Esophagus muscularis mucosa (tissue), 4 donors: ENCODE measurements at places on chromosomes 4 and X.
A peak's percentile ranks its signal among the peaks of the same experiment; 100 is the strongest.

GRCh38 chr4:142846108-142846728, at the start of gene INPP4B:
Gene INPP4B (minus strand): TSS chr4:142846301.
- DNase-seq: no peak

- no peak for DNase-seq
Measured at GRCh38 chrX:9862525-9862924, 76.3 kb downstream of the SHROOM2 start.

DNA sequence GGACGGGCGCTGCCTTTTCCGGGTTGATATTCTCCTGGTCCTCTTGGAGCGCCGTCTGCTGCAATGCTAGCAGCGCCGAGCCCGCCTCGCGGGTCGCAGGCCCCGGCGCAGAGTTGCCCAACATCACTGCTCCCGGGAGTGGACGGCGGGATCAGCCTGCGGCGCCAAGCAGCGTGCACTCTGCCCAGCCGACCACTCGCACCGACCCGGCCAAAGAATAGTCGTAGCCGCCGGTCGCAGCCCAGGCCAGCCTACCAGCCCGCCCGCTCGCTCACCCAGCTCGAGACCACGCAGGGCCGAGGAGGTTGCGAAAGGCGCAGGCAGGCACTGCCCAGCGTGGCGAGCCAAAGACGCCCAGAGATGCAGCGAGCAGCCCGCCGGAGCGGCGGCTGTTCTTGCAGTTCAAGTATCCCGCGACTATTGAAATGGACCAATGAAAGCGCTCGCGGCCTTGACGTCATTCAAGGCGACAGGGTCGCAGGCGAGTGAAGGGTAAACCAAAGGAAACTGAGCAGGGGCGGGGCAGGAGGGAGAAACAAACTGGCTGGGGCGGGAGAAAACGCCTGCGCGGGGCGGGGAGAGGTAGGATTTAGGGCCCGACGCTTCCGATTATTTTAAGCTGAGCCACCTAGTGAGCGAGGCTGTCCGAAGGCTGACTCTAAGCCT, at the start of gene CCNA2:
Gene CCNA2 (minus strand): TSS at position 379 of the 666 bp plus-strand sequence. CDS start 255 bp downstream, at position 124.
- peak; percentile 99 for DNase-seq

- no peak for DNase-seq
Measured at GRCh38 chrX:150984169-150984824, 1.2 kb downstream of the HMGB3 start.

GRCh38 chr4:112063260-112063659, 82.0 kb upstream of the FAM241A start:
- DNase-seq: no peak

DNA sequence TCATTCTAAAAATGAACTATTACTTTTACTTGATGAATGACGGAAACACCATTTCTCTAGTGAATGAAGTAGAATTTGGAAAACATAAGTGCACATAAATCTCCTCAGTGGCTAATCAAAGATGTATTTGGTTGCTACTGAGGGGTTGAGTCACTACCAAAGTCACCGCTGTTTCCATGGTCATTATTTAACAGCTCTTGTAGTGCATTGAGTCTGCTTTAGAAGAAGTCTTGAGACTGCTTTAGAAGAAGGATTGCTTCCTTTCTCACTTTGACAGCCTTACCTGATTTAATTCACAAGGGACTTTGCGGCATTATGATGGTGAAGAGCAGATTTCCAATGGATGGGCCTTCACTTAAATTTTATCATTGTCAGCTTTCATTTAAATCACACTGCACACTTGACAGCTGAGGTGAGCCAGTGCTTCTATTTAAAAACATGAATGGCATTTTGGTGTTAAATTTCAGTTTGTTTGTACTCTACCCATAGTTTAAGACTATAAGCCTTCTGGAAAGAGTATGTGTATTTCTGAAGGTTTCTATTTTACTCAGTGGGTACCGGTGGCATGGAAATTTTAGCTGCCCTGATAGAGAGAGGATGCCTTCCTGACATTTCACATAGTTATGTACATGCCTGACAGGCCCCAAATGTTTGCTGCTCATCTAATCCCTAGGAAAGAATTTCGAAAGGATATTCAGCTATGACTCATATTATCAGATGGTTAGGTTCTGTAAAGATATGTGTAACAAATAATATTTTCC, 9.5 kb downstream of the ASB5 start:
- no peak for DNase-seq

DNA sequence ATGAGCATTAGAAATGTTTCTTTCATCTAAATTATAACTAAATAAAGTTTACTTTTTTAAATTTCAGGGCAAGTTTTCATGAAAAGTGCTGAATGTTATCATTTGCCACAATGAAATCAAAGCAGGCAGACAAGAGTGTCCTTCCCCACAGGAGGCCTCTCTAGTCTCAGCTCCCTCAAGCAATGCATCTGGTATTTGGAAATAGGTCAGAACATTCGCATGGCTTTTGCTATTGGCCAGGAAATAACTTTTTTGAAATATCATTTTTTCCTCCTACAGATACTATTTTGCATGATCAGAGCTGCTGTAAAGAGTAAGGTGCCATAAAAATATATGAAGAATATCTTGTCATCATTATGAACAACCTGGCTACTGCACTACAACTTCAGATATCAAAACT, 41.1 kb downstream of the MAD2L1 start:
- no peak for DNase-seq

DNA sequence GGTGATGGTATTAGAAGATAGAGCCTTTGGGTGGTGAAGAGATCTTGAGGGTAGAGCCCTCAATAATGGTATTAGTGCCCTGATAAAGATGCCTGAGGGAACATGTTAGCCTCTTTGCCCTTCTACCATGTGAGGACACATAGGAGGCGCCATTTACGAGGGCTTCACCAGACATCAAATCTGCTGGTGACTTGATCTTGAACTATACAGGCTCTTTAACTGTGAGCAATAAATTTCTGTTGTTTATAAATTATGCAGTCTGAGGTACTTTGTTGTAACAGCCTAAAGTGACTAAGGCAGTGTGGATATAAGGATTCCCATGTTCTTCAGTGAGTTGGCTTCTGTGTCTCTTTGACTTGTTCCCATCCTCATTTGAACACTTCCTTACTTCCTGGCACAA, 11.8 kb downstream of the MOB1B start:
- no peak for DNase-seq

DNA sequence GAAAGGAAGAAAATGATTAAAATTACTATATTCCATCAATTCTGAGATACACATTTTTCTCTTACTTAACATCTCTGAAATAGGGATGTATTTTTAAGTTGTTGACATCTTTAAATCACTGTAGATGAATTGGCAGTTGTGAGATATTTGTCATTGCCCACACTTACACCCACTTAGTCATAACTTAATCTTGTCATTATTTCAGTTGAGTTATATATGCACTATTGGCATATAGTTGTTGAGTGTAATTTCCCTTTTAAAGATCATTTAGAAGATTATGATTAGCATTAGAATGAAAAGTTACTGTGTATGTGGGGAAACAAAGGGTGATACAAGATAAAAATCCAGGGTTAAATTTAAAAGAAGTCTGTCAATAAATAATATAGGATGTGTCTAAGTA, 2.2 kb downstream of the AIMP1 start:
- DNase-seq: no peak

GRCh38 chr4:23747281-23747735, 142.5 kb downstream of the PPARGC1A start:
- DNase-seq: no peak

- no peak for DNase-seq
Measured at GRCh38 chr4:57602141-57602540, 492.0 kb upstream of the IGFBP7 start.

DNA sequence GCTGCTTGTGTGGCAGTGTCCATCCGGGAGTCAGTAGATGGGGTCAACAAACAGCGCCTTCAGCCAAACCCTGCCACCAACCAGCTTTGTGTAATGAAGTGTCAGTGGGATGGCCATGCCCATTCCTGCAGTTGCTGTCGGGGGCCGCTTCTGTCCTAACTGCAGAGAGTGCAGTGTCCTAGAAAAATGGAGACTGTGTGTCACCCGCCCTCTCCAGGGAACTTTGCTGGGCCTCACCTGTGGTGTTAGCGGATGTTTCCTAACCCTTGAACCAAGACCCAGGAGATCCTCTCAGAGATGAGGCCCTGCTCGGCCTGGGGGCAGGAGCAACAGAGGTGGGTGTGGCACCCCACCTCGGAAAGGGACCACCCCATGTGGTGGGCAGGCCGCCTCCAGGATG, 35.3 kb upstream of the HGFAC start:
- no peak for DNase-seq

DNA sequence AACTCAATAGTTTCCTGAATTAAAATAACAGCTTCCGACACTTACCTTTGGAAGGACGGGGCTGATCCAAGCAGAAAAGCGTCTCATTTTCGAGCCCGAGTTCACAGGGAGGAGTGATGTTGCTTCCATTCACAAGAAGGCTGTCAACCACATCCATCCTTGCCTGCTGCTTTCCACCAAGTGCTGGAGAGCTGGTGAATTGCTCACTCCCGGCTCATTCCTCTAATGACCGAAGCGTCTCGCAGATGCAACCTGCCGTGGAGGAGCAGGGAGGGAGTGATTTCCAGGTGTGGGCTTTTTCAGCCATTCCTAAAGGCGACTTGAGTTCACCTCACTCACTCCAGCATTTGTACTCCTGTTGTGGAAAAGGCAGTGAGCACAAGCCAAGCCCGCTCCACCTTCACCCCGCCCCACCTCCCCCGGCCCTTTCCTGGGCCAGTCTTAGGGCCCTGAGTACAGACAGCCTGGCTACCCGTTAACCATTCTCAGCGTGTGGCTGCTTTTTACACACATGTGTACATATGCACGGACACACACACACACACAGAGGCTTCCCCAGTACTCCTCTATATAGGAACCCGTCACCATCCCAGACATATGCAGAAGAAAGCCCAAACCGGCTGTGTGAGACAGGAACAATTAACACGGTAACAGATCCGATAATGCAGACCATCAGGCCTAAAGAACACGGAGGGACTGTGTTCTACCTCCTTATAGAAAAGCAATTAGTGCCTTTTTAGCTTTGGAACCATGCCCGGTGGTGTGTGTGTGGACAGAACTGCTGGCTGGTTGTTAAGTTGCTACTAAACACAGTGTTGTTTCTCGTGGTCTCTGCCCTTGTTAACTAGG, at the start of gene CCKAR:
Gene CCKAR (minus strand): TSS at position 374 of the 849 bp plus-strand sequence. CDS start 217 bp downstream, at position 157.
- no peak for DNase-seq

DNA sequence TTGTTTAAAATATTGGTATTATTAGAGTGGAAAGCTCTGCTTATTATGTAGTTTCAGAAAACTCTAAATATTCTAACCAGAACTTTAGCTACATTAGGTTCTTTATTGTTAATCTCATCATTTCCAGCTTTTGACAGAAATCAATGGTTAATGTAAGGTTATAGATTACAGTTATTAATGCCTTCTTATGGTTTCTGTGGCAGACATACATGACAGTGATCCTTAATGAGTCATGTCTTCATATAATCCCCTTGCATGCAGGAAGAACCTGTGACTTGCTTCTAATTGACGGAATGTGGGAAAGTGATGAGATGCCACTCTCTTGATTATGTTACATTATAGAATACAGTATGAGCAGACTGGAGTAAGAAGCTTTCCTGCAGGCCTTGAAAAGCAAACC, 23.5 kb downstream of the KLHL8 start:
- DNase-seq: no peak

DNA sequence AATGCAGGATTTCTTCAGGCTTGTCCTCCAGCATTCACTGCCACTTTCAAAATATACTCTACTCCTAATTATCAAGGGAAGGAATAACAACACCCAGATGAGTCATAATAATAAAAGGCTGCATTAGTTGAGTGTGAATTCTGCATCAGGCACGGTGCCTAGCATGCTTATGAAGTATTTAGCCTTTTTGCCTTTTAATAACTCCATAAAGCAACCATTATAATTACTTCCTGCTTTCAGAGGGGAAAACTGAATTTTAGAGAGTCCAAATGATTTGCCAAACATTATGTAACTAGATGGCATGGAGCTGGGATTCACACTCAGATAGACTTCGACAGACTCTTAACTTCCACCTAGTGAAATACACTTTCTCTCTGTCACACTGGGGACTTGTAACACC, 2365.5 kb downstream of the PCDH7 start:
- DNase-seq: no peak

DNA sequence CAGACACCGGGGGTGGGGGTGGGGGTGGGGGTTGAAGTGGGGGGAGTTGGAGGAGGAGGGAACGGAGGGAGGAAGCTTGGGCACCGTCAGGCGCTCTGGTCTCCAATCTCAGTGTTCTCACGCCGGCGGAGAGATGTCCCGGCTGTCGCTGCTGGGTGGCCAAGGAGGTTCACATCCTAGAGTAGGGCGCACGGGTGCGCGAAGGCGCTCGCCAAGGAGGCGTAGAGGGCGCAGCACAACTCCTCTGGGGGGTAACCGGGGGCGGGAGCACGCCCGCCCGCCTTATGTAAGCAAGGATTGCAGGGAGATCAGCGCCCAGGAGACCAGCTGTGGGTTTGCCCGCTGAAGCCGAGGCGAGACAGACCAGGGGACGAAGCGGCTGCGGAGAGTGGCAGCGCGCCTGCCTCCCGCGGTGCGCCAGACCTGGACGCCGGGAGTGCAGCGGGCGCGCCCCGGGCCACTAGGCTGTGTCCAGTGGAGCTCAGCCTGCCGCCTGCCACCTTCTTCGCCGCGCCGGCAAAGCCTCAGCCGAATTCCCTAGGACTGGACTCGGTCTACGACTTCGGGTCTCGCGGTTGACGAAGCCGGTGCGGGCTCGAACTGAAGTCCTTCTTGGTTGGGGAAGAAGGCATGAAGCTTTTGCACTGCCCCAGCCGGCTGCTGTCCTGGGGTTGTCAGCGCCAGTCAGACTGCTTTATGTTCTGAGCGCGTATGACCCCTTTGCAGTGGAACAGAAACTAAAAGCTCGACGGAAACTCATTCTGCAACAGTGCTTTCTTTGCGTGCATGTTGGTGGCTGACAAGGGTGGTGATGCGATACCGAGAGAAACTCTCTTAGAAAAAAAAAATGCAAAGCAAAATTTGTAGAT, 707 bp upstream of the UNC5C start:
- DNase-seq: no peak

- DNase-seq: no peak
Measured at GRCh38 chr4:112564706-112565270, 48.8 kb upstream of the NEUROG2 start.

DNA sequence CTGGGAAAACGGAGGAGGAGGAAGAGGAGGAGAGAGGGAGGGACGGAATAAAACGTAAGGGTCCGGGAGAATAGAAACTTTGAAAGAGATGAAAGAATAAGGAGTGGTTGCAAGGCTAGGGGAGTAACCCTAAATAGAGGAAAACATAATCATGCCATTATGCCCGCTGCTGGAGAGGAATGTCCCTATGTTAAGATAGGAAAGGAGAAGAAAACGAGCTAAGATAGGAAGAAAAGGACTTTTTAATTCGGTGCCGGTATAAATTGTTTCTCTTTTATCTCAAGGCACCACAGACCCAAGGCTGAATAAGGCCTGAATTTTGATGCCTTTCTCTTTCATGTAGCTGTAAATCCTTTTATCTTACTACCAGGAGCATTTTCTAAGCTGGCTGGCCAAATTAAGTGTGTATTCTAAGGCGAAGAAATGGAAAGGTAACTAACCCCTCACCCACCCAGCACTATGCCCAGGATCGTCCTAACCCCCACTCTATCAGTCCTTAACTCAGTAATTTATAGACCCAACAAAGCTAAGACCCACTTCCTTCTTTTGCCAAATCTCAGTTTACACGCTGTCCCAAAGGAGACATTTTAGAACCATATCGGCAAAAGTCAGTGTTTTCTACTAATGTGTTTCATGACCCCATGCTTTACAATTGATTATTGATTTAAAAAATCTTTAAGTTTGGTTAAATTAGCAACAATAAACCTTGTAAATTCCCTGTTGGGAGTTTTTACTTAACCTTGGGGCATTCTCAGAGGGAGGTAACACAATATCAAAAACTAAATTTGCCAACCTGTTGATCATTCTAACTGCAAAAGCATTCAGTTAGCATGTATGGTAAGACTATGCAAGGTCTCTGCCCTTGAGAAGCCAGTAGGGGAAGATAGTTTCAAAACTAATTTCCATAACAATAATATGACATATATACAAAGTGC, 1.1 kb upstream of the CUL4B start:
- no peak for DNase-seq
